ENCODE measurements at places on chromosomes 6 and 20. TPM values are rescaled to one million over a fixed set of nuclear protein-coding genes. Genes with fewer than 3 reads are reported as not detected.

DNA sequence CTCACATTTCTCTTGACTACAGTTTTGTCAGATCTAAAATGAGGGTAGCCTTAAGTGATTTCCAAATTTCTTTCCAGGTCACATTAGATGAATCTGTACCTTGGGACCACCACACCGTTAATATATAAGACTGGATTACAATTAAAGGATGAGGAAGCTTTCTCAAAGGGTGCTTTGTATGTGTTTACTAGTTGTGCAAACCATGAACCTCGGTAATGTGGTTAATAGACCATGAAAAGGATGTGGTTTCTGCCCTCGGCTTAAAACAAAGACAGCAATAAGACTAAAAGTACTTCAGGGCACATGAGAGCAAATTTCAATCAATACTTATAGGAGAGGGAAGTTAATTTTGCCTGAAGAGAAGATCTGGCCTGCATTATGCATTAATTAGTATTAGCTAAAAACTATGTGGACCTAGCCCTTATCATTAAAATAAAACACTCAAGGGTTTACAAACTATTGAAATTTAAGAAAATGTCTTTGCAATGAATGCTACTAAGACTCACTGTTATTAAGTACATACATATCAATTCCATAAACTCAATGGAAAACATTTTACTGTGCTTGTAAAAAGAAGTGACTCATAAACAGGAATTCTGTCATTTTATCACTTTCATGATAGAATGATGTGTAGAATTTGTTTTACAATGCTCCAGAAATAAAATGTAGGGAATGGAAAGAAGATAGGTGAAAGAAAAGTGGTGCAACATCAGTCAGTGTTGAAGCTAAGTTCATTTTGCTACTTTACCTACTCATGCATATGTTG, 936 bp upstream of the TMX4 start:
- DNase-seq = no peak

DNA sequence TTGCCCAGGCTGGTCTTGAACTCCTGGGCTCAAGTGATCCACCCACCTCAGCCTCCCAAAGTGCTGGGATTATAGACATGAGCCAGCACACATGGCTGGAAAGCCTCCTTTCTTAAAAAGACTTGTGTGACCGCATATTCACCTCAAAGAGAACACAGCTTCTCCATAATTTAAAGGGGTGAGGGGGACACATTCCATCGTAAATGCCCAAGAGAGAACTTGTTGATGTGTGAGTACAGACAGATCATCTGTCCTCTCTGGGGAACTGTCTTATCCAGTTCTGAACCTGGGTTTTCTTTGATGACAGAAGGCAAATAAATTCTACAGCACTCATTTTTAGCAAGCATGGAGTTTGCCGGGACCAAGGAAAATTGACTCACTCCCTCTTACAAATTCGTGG, 47.2 kb downstream of the NFATC2 start:
- no peak for DNase-seq

DNA sequence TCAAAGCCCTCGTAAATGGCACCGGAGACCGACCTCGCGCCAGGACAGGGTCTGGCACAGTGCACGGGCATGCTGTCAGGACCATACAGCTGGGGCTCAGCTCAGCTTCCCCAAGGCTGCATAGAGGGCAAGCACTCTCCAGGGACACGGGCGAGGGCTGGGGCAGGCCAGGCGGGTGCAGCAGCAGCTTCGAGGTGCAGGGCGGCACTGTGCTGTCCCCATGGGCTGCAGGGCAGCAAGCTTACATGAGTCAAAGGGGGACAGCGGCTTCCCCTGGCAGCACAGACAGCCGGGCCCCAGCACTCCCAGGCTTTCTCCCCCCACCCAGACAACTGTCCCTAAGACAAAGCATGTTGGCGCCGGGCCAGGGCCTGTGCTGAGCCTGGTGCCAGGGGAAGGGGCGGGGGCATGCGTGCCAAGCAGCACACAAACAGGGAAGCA, 25.7 kb downstream of the PSMG4 start:
- no peak for DNase-seq

GRCh38 chr20:25215521-25215920, 20.0 kb downstream of the ENTPD6 start:
- DNase-seq = no peak

- DNase-seq = no peak
Observed at GRCh38 chr6:43718387-43719105, 31.0 kb upstream of the MRPS18A start.

GRCh38 chr6:90062667-90063066, 168.4 kb downstream of the GJA10 start:
- DNase-seq = no peak

- no peak for DNase-seq
Observed at GRCh38 chr6:13866301-13866700, 51.9 kb upstream of the MCUR1 start.

SLC2A4RG gene
- total RNA-seq = 8.6 TPM

All from urinary bladder (tissue), 4 donors.